ENCODE measurements at places on chromosomes 2 and 18. TPM values are rescaled to one million over a fixed set of nuclear protein-coding genes. Genes with fewer than 3 reads are reported as not detected.

CYP1B1 gene
- total RNA-seq = 4.7 TPM

DNA sequence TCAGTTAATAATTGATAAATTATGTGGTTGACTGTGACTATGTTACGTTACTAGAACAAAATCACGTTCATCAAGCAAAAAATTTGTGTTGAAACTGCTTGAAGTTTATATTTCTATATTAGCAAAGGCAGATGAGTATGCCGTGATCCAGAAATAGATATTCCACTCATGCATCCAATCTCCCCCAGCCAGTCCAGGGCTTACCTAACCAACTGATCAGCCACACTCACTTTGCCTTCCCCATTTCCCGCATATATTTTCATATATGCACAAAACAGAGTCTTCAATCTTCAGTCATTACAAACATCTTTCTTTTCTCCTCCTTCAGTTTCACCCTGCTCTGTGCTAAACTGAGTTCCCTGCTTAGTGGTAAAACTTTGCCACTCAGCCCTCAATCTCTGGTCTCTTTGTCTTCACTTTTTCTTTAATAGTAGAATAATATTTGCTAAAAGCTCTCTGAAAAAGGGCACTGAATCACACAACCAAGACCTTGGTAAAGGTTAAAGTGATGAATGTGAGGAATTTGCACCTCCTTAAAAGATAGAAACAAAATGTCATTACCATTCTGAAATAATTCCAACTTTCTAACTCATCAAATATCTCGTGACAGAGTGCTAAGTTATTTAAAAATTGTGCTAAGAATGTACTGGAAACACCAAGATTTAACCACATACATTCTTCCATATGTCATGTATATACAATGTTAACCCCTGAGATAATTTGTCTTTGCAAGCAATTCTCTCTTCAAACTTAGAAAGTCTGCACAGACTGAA is 893.2 kb upstream of the CRIM1 start:
- no peak overlapping the region for H3K27ac ChIP-seq
- H3K36me3 ChIP-seq = no peaks in the 10 kb centered on the region
- H3K4me1 ChIP-seq = no peaks in the 10 kb centered on the region
- H3K4me3 ChIP-seq = no peak overlapping the region

GLI2 gene
- total RNA-seq = 46.9 TPM

DNA sequence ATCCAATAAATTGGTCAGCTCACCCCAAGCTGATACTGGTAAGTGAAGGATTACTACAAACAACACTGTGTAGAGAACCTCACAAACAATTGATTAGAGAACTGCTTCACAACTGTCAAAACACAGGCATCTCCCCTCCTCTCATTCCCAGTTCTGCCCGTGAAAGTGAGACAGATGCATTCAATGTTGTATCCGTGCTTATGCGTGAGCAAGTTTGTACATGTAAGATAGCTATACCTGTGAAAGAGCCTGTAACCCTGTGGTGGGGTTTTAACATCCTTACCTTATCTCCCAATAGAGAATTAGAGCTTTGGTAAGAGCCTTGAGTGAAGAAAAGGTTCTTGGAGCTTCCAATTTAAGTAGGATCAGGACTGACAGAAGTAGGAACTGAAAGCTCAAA is 9.1 kb downstream of the MARCHF4 start:
- no peak overlapping the region for H3K27ac ChIP-seq
- no peak overlapping the region for H3K4me3 ChIP-seq
- no peaks in the 10 kb centered on the region for H3K27me3 ChIP-seq
- H3K36me3 ChIP-seq = no peaks in the 10 kb centered on the region

DNA sequence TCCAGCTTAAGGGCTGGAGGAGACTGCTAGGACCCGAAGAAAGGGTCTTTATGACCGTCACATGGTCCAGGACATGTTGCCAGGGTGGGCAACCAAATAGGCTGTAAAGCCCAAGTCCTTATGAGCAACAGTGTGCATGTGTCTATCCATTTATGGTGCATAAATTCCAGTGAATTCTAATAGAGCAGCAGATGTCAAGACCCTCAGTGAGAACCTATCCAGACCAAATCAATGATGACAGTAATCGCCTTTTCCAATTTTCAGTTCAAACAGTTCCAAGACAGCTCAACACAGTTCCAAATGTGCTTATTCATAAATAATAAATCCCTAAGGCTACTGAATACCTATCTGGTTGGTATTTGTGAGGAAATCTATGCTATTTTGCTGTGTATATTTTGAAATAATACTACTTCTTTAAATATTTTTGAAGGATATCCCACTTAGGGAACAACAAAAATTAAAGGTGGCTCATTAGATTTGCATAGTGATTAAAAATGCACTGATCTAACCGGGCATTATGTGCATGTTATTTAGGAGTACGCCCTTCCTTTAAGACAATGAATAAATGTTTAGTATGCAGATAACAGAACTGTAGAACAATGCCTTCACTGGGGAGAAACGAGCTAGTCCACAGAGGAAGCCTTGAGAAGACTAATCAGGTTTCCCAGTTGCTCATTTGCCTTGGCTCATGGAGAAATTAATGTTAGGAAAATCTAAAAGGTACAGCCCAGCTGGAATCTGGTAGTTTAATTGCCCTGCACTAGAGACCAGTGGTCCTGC is 519.5 kb upstream of the CHAC2 start:
- no peak for DNase-seq
- H3K27me3 ChIP-seq = no peaks in the 10 kb centered on the region
- no peaks in the 10 kb centered on the region for H3K4me1 ChIP-seq
- no peak overlapping the region for H3K27ac ChIP-seq
- H3K4me3 ChIP-seq = no peak overlapping the region
- no peaks in the 10 kb centered on the region for H3K36me3 ChIP-seq

DNA sequence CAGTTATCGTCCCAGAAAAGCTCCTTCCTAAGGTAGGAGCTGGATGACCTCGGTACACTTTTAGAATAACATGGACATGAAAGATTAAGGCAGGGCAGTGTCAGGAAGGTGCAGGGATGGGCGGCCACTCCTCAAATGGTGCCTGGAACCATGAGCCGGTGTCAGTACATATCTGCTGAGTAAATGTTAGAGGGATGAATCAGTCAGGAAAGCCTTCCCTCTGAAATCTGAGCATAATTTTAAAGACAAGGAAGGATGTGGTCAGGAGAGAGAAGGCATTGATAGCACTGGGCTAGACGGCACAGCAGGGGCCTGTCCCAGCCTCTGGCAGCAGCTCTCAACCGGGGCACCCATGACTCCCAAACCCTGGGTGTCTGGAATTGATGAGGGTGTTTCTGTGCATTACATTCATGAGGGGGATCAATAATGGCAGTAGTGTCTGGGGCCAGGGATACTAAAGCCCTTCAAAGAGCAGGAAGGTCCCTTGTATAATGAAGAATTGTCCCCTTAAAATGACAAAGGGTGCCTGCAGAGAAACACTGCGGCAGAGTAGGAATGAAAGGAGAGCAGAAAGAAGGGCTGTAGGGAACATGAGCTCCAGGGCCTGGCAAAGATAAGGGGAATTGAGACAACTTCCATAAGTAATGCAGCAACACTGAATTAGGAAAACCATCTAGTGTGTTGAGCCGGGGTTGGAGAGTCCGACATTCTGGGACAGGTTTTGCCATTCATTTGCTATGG is 162.3 kb upstream of the REV1 start:
- H3K4me3 ChIP-seq = no peak overlapping the region
- no peaks in the 10 kb centered on the region for H3K27me3 ChIP-seq
- no peaks in the 10 kb centered on the region for H3K36me3 ChIP-seq
- no peak overlapping the region for H3K27ac ChIP-seq
- peaks cover 11% of the 10 kb centered on the region for H3K4me1 ChIP-seq
- no peak for DNase-seq

DNA sequence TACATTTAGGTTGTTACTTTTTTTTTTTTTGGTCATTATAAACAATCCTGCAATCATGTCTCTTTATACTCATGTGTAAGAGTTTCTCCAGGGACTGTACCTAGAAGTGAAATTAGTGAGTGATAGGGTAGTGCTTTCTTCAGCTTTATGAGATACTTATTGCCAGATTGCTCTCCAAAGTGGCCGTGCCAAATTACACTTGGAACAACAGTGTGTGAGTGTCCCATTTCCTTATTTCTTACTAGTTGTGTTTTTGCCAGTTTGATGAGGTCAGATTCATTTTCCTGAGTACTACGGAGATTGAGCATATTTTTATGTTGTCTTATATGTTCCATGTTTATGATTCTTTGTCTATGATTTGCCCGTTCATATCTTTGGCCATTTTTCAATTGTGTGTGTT is 39.2 kb downstream of the GALNT1 start:
- no peaks in the 10 kb centered on the region for H3K36me3 ChIP-seq
- DNase-seq = no peak
- H3K27me3 ChIP-seq = no peaks in the 10 kb centered on the region
- no peak overlapping the region for H3K27ac ChIP-seq
- no peak overlapping the region for H3K4me3 ChIP-seq

DNA sequence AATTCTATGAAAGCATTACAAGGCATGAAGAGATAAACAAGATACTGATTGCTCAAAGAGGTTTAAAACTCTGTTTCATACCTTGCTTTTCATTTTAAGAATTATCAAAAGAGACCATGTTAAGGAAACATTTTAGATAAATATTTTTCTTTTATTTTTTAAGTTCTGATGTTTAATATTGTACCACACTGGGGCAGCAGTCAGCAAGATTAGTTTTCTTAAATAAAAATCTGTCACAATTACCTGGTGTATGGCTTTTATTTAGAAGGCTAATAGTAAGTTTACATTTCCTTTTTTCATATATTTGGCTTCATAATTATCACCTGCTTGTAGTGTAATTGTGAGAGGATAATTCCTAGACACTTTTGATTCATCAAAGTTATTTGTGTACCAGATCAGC is 46.4 kb downstream of the ZNF804A start:
- no peak overlapping the region for H3K27ac ChIP-seq
- H3K27me3 ChIP-seq = no peaks in the 10 kb centered on the region
- no peak for DNase-seq
- H3K4me1 ChIP-seq = no peaks in the 10 kb centered on the region
- H3K4me3 ChIP-seq = no peak overlapping the region

GRCh38 chr2:29697181-29697580 is 224.2 kb downstream of the ALK start:
- H3K27ac ChIP-seq = no peak overlapping the region
- no peaks in the 10 kb centered on the region for H3K27me3 ChIP-seq
- H3K4me3 ChIP-seq = no peak overlapping the region
- DNase-seq = no peak

Data from H1 (cell line).